ENCODE measurements at places on chromosomes 13 and 19. TPM values are rescaled to one million over a fixed set of nuclear protein-coding genes. Genes with fewer than 3 reads are reported as not detected.

GRCh38 chr13:66189986-66190385, 1040.2 kb downstream of the PCDH9 start:
- H3K4me3 ChIP-seq, result no peak overlapping the region
- H3K27ac ChIP-seq, result no peak overlapping the region
- no peaks in the 10 kb centered on the region for H3K36me3 ChIP-seq
- H3K27me3 ChIP-seq, result no peaks in the 10 kb centered on the region
- H3K4me1 ChIP-seq, result no peaks in the 10 kb centered on the region

DNA sequence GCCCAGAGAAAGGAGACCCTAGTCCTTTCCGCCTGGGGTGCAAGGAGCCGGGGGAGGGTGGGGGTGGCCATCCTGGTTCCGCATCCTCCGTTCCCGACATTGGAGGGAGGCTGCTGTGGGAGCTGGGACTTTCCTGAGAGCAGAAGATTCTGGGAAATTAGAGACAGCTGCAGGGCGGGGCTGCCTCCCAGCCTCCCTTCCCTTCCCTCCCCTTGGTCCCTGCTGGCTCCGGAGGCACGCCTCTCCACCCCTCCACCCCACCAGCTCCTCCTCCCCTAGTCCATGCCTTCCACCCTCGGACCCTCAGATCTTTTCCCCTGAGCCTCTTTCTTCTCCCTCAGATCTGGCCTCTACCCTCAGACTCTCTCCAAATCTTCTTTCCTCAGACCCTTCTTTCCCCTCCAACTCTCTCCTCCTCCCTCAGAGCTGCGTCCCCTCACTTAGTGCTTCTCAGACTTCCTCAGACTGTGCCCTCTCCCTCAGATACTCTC, 3.1 kb upstream of the BCL3 start:
- H3K27me3 ChIP-seq, result no peaks in the 10 kb centered on the region
- H3K36me3 ChIP-seq, result no peaks in the 10 kb centered on the region
- peak overlapping the region; percentile 83 for H3K27ac ChIP-seq
- H3K4me3 ChIP-seq, result no peak overlapping the region
- H3K4me1 ChIP-seq, result peaks cover 40% of the 10 kb centered on the region
- DNase-seq, result peak; percentile 87

- no peaks in the 10 kb centered on the region for H3K27me3 ChIP-seq
- no peaks in the 10 kb centered on the region for H3K4me1 ChIP-seq
- DNase-seq, result no peak
- H3K36me3 ChIP-seq, result peaks cover 46% of the 10 kb centered on the region
- H3K27ac ChIP-seq, result no peak overlapping the region
These were observed 17.7 kb upstream of the QTRT1 start for GRCh38 chr19:10683582-10683981.

DNA sequence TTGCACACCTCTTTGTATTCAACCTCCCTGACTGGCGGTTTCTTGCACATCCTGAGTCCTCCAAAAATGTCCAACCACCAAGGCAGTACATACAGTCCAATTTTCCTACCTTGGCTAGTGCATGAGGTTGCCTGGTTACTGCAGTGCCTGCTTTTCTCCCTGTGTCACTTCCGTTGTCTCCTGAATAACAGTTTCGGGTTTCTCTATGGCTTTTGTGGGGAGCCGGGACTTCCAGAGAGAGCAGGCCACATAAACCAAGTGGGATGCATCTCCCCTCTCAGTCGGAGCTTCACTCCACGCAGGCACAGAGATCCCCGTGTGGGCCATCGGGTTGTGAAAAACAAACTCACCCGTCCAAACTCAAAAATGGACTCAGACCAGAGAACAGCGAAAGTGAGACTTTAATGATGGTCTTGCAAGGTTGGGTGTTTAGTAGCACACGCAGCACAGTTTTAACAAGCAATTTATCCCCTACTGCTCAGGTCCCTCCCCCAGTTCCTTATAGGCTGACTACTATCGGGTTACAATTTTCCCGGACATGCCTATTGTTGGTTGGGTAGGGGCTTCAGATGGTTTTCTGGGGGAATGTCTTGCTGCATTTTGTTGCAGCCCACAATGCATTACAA, 173.1 kb downstream of the POU4F1 start:
- no peak overlapping the region for H3K4me3 ChIP-seq
- H3K36me3 ChIP-seq, result no peaks in the 10 kb centered on the region
- H3K4me1 ChIP-seq, result no peaks in the 10 kb centered on the region
- no peak overlapping the region for H3K27ac ChIP-seq

DNA sequence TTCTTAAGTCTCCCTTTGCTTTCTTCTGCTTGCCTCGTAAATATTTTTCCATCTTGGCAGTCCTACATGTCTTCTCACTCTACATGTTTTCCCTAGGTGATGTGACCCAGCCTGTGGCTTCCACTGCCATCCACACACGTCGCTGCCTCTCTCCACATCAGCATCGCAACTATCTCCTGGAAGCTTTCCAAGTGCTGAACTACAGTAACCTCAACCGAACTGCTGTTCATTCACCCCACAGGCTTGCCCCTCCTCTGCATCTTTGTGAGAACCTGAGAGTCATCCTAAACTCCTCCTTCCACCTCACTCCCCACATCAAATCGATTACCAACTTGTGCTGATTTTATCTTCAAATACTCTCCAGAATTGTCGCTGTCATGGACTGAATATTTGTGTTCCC, 41.2 kb upstream of the USPL1 start:
- no peak overlapping the region for H3K4me3 ChIP-seq
- no peak for DNase-seq
- no peaks in the 10 kb centered on the region for H3K27me3 ChIP-seq
- no peak overlapping the region for H3K27ac ChIP-seq

Gene CYP4F2
- not detected for total RNA-seq

Gene TNFSF13B
- total RNA-seq, result 2.5 TPM

Gene KLK13
- total RNA-seq, result not detected

Measured in GM23248 (cell line).